ENCODE measurements at places on chromosomes 4 and X.

DNA sequence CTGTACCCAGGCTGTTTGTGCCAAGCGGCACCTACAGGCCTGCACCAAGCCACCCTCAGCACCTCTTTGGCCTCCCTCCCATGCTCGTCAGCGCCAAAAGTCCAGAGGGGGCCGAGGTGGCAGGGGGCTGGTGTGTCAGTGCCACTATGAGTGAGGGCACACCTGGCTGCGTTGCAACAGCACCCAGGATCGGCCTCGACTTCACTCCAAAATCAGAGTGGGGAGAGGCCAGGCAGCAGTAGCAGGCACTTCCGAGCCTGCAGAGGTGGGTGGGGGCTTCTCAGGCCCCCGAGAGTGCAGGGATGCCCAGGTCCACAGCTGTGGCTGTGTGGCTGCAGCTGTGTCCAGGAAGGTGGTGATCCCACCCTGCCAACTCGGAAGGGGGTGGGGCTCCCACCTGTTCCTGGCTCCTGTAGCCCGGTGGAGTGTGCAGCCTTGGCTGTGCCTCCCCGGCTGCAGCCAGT lies 58.5 kb downstream of the PPA2 start:
- DNase-seq = no peak

DNA sequence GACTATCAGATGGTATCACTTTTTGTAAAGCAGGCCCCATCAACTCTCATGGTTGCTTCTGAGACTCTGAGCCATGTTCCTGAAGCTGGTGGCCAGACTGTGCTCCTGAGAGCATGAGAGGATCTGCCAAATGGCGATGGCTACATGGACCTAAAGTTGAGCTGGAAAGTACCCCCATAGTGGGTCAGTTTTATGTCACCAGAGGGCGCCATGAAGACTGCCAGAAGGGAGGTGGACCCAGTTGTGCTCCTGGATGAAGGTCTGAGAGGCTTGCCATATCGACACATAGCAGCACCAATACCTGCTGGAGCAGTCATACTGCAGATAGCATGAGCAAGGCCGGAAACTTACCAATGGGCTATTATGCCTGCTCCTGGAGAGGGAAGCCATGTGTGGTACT lies 105.7 kb downstream of the SLITRK2 start:
- DNase-seq = no peak

GRCh38 chr4:153155686-153156085 lies 48.6 kb upstream of the TRIM2 start:
- DNase-seq = no peak

DNA sequence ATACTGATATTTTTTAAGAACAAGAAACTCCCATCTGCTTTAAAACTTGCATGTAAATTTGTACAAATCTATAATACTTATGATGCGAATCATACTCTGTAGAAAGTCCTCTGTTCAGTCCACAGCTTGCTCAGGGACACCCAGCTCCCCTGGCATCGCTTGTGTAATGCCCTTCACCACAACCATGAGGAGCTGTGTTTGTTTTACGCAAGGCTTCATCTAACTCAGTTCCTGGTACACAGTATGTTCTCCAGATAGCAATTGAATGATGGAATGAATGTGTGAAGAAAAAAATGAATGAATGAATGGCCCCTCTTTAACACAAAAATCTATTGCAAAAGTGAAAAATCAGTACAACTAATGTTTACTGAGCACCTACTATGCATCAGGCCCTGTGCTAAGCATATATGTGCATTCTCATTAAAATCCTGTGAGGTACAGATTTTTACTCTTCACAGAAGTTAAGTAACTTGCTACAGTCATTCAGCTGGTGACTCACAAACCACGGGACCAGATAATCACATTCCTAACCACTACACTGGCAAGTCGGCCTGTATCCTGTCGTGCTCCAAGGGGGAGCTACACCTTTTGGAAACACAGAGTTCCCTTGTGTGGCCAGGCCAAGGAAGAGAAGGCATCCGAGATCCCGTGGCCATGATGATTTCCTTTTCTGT lies 58.7 kb upstream of the KDR start:
- DNase-seq = peak; percentile 37
